Activated naive CD4-positive, alpha-beta T cell treated with Interleukin-2 at 50 U/mL for 16 hours (primary cell): ENCODE measurements at places on chromosomes 6 and 20.

DNA sequence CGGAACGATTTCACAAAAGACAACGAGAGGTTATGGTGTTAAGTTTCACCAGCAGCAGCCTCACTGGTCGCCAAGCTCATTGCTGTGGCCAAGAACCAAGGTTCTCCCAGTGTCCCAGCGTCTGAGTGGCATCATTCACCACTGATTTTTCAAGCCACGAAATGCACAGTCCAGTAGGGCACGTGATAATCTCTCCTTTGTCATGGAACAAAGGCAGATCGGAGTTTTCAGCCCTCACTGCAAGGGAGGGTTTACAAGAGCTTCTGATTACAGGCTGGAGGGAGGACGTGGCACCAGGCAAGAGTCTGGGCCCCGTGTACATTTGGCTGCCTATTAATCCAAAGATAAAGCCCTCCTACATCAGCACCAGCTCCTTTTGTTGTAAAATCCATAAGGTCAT is 2.0 kb downstream of the CD24 start:
- DNase-seq: no peak

- peak; percentile 31 for DNase-seq
Measured at GRCh38 chr20:19944772-19945459, 72.2 kb upstream of the NAA20 start.

DNA sequence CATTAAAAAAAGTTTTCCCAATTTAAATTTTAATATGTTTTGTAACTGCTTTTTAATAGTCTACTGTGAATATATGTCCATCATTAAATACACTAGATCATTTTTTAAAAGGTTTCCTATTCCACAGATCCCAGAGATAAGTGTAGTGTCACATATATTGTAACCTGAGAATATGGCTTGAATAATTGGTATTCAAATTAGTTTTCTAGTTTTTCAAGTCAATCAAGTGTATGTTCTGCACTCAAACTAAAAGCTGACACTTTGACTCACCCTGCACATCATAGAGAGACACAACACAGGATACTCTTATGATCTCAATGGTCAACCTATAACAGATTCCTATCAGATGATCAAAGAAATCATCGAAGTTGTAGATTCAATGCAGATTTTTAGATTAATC is 49.1 kb downstream of the ZHX3 start:
- DNase-seq: no peak

DNA sequence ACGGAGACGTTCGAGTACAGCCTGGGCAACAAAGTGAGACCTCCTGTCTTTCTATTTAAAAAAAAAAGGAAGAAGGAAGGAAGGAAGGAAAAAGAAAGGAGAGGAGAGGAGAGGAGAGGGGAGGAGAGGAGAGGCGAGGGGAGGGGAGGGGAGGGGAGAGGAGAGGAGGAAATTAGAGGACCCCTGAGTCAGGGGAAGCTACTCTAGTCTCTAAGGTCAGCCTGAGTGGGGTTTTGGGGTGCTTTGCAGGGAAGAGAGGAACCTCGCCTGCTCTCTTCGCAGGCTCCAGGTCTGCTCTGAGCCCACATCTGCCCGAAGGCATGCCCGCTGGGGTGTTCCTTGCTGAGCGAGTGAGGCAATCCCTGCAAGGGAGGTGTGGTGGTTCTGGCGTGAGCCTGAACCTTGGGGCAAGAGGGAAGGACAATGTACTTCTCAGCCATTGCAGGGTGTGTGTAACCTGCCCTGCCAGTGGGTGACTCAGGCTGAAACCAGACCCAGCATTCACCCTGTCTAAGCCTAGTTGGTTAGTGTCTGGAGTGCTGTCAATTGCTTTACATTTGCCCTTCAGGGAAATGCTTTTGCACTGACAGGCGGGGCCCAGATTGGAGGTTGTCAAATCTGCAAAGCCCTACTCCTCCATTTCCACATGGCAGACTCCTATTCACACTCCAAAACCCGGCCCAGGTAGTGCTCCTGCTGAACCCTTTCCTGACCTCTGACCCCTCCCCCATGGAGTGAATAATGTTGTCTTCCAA is 15.3 kb upstream of the MMP9 start:
- no peak for DNase-seq

- DNase-seq: no peak
Measured at GRCh38 chr6:169020821-169021220, 232.8 kb downstream of the THBS2 start.

GRCh38 chr6:125008261-125008703 is 46.0 kb downstream of the RNF217 start:
- no peak for DNase-seq

- DNase-seq: no peak
Measured at GRCh38 chr6:57064809-57065208, 18.3 kb downstream of the KIAA1586 start.

GRCh38 chr6:105573138-105573537 is 170.3 kb upstream of the PREP start:
- DNase-seq: no peak

DNA sequence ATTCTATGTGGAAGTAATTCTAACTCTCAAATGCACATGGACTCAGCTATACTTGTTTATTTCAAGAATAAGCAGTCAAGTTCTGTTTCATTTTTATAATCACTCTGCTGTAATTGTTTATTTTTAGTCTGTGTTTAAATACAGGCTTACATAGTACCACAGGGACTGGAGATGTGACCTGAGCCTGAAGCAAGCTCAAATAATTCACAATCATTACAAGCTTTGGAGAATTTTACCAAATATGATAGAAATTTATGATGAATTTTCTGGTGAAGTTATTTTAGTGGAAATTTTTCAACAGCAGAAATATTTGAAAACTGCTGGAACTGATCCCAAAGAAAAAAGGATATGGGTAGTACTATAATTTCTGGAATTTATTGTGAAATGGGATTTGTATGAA is 41.6 kb upstream of the DSE start:
- DNase-seq: no peak

- DNase-seq: no peak
Measured at GRCh38 chr6:132264021-132264500, 137.2 kb downstream of the MOXD1 start.

GRCh38 chr20:56949318-56949717 is 317.1 kb downstream of the BMP7 start:
- no peak for DNase-seq

DNA sequence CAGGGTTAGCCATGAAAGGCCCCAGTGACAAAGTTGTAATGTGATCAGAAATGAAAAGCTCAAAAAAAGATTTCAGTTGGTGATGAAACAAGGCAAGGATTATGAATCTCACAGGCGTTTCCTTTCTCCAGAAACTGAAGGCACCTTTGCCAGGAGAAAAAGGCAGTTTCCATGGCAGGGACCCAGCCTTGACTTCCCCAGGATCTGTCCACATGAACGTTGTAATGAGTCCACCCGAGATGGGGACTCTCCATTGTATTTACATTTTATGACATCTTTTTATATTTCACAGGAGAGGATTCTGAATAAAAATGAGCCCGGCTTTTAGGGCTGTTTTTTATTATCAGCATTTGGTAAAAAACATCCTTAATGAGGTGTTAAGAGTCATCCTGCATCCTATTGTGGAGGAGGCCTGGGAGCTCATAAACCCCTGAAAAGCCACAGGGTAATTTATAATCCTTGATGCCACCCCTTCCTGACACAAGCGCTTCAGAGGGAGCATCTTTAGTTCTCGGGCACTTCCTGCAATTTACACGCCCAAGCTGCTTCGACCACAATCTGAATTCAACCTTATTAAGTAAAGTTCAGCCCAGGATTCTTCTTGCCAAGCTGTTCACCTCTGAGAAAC is 74.1 kb upstream of the SALL4 start:
- DNase-seq: no peak

- no peak for DNase-seq
Measured at GRCh38 chr6:25346064-25346463, 66.9 kb downstream of the CARMIL1 start.

DNA sequence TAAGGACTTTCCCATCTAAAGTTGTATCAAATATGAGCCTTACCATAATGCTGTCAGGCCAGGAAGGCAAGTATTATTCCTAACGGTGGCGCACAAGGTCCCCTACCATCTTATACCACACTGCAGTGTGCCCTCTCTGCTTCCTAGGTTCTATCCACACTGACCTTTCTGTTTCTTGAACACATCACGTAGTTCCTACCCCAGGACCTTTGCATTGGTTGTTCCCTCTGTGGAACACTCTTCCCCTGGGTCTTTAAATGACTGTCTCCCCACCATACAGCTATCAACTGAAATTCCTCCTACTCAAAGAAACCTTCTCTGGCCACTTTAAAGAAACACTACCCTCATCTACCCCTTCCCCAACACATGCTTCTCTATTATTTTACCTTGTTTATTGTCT is 104.5 kb upstream of the SPACA1 start:
- DNase-seq: no peak

GRCh38 chr6:90472716-90473115 is 114.2 kb downstream of the MAP3K7 start:
- DNase-seq: peak; percentile 35

DNA sequence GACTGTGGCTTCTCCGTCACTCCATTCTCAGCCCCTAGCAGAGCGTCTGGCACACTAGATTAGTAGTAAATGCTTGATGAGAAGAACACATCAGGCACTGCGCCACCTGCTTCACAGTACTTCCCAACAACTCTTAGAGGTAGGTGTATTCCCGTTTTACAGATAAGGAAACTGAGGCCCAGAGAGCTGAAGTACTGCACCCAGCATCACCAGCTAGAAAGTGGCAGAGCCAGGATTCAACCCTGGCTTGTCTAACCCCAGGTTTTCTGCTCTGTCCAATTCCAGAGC is 3.5 kb downstream of the PRND start:
- DNase-seq: no peak

GRCh38 chr20:41050361-41051008 is 21.9 kb downstream of the TOP1 start:
- no peak for DNase-seq

GRCh38 chr6:153058291-153058690 is 55.8 kb upstream of the MTRF1L start:
- DNase-seq: no peak

- no peak for DNase-seq
Measured at GRCh38 chr6:144476286-144476685, 191.2 kb downstream of the UTRN start.

GRCh38 chr6:158373214-158373613 is 60.9 kb downstream of the TULP4 start:
- DNase-seq: no peak

DNA sequence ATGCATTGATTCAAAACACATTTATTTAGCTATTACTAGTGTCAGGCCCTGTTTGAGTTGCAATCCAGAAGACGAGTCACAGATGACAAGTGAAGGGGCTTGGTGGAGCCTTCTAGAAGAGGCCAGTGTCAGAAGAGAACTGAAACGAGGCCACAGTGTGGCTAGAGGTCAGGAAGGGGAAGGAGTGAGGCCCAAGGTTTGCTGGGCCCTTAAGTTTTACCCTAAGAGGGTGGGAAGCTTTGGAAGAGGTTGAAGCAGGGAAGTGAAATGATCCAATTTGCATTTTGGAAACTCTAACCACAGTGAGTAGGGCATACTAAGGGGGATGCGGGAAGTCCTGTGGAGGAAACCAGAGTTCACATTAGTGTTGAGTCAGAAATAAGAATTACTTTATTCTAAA is 25.0 kb downstream of the TTK start:
- DNase-seq: no peak

- DNase-seq: no peak
Measured at GRCh38 chr6:97198046-97198565, 84.9 kb downstream of the MMS22L start.

DNA sequence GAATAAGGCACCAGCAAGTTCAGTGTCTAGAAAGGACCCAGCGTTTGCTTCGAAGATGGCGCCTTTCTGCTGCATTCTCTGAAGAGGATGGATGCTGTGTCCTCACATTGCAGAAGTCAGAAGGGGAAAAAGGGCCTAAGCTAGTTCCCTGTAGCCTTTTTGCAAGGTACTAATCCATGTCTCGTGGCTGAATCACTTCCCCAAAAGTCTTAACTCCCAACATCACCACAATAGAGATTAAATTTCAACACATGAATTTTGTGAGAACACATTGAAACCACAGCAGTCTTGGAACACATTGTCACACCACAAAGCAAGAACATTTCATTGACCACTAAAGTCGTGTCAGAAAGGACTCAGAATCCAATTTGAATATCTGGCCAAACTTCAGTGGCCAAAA is 42.1 kb downstream of the KLHL31 start:
- no peak for DNase-seq
